ENCODE measurements at places on chromosomes 2 and 18.

GRCh38 chr2:21571686-21572085 is 447.9 kb downstream of the TDRD15 start:
- DNase-seq: no peak

- DNase-seq: no peak
Measured at GRCh38 chr18:24840051-24840450, 379.6 kb downstream of the HRH4 start.

DNA sequence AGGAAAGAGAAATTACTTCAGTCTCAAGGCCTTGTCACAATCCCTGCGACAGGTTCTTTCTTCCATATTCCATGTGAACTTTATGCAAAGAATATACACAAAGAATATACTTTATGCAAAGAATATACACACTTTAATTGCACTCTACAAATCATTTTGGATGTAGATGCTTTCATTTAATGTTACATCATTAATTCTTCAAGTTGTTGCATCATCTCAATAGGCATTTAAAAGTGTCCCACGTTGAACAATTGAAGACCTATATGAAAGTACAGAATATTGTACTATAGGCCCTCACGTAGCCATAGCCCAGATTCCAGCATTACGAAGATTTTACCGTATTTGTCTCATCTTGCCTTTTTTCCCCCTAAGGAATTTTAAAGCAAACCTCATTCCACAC is 33.1 kb upstream of the MAL start:
- no peak for DNase-seq

GRCh38 chr2:39164089-39164488 is 43.2 kb upstream of the SOS1 start:
- DNase-seq: no peak

DNA sequence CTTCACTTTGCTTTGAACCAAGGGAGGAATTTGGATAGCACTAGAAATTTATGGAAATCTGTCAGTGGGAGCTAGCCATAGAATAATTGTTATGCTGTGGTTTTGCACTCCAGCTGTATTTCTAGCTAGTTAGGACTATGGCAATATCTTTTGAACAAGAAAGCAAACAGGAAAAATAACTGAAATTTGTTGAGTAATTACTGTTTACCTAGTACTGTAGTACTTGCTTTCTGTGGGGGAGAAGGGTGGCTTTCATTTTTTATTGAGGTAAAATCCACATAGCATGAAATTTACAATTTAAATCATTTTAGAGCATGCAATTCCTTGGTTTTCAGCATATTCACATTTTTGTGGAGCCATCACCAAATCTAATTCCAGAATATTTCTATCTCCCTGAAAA is 28.4 kb downstream of the MBD5 start:
- no peak for DNase-seq

- no peak for DNase-seq
Measured at GRCh38 chr2:222554517-222554916, 101.4 kb downstream of the FARSB start.

DNA sequence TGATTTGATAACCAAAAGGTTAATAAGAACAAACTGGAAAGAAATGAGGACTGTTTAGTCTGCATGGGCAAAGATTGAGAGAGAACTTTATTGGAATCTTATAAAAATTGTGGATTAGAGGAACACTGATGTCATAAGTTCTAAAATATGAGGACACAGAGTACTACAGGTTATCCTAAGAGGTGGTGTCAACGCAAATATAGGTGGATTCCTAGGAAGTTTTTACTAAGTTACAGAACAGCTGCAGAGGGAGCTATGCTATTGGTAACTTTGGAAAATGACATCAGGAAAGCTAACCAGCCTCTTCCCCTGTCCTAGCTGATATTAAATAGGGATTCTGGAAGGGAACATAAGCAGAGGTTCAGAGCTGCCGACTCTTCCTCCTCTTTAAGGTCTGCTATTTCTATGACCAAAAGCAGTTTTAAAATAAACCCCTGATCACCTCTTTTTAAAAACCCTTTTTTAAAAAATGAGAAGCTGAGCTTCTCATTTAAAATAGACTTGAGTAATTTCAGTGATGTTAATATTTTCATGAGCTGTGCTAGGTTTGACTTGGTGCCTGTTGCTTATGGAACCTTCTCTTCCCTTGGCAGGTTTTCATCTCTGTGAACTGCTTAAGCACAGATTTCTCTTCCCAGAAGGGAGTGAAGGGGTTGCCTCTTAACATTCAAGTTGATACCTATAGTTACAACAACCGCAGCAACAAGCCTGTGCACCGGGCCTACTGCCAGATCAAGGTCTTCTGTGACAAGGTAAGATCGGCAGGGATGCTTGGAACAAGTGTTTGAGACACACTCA is 34.2 kb downstream of the GRHL1 start:
- DNase-seq: no peak

- no peak for DNase-seq
Measured at GRCh38 chr2:68653034-68653433, 9.7 kb downstream of the PROKR1 start.

Data from DMS 273 treated with DMSO at 0.1 percent for 48 hours (cell line).